ENCODE measurements at places on chromosomes 5 and 9. TPM values are rescaled to one million over a fixed set of nuclear protein-coding genes. Genes with fewer than 3 reads are reported as not detected.

GARIN3 gene
- total RNA-seq = not detected

LIFR gene
- 179 TPM for total RNA-seq

STC2 gene
- total RNA-seq = 2.2 TPM

PKN3 gene
- 5.5 TPM for total RNA-seq

GRCh38 chr5:96940586-96940985 is 4.7 kb downstream of the LNPEP start:
- no peaks in the 10 kb centered on the region for H3K4me1 ChIP-seq
- DNase-seq = no peak
- H3K36me3 ChIP-seq = no peaks in the 10 kb centered on the region
- no peak overlapping the region for H3K4me3 ChIP-seq
- H3K27me3 ChIP-seq = no peaks in the 10 kb centered on the region

GRCh38 chr9:86187121-86187520 is 72.3 kb downstream of the C9orf153 start:
- DNase-seq = no peak
- H3K27ac ChIP-seq = no peak overlapping the region
- H3K36me3 ChIP-seq = no peaks in the 10 kb centered on the region
- peaks cover 7% of the 10 kb centered on the region for H3K4me1 ChIP-seq
- no peak overlapping the region for H3K4me3 ChIP-seq

DNA sequence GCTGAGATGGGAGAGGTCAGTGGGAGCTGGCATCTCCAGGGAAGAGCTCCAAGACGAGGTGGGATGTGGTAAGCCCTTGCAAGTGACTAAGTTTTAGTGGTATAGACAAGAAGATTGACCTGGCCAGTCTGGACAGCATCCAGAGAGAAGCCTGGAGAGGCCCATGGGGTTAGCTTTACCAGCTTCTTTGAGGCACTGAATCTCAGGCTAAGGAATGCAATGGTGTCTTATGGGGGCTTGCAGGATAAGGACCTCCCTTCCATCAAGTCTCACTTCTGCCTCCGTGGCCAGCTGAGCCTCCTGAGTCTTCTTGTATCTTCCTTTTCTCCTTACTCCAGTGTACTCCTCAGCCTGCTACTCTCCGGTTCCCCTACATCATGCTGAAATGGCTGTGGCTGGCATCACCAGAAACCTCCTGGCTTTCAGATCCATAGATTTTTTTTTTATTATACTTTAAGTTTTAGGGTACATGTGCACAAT is 56.5 kb upstream of the JADE2 start:
- peaks cover 12% of the 10 kb centered on the region for H3K27me3 ChIP-seq
- H3K36me3 ChIP-seq = no peaks in the 10 kb centered on the region
- no peak overlapping the region for H3K27ac ChIP-seq
- DNase-seq = no peak

DNA sequence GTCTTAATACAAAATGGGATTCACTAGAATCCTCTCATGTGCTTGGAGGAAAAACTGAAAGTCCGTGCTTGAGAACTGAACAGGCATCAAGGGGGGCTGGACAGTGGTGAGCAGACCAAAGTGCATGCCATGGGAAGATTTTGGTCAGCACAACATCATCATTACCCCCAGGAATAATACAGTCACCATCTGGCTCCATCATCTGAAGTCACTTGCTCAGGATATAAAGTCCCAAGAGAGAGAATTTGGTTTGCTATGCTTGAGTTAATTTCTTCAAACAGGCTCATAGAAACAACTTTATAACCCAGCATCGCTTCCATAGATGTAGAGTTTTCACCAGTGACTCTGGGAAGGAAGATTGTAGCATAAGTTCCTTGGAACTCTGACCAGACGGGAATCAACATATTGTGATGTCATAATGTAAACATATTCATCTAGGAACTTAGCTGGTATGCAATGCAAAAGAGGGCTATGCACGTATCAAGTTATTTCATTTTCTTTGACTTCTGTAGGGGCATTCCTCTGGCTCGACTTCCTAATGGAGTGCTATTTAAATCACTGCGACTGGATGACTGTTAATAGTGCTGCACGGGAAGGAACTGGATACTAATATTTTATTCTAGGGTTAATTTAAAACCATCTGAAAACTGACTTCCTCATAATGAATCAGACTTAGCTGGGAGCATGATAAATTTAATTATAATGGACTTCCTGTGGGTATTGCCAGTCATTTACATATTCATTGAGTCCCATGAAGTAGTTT is 145.2 kb downstream of the MTRR start:
- H3K36me3 ChIP-seq = no peaks in the 10 kb centered on the region
- no peak overlapping the region for H3K4me3 ChIP-seq
- H3K27ac ChIP-seq = no peak overlapping the region
- H3K27me3 ChIP-seq = no peaks in the 10 kb centered on the region
- no peak for DNase-seq

- peaks cover 12% of the 10 kb centered on the region for H3K36me3 ChIP-seq
- no peak overlapping the region for H3K4me3 ChIP-seq
- no peaks in the 10 kb centered on the region for H3K4me1 ChIP-seq
- no peaks in the 10 kb centered on the region for H3K27me3 ChIP-seq
- no peak overlapping the region for H3K27ac ChIP-seq
Measured at GRCh38 chr5:34831303-34831702, 7.7 kb upstream of the TTC23L start.

DNA sequence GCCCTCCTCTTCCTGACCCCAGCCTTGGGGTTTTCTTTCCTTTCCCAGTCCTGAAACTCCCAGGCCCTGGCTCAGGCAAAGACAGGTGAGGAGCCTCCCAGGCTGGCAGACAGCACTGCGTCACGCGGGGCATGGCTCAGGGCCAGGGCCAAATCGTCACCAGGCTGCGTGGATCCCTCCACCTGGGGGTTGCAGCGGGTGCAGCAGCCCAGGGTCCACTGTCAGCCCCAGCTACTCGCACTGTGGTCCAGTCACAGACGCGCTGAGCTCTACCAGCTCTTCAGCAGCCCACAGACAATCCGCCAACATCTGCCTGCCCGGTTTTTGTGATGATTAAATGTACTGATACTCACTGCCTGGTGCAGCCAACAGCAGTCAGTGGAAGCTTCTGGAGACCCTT is 12.1 kb downstream of the FAM78A start:
- H3K4me1 ChIP-seq = peaks cover 7% of the 10 kb centered on the region
- no peaks in the 10 kb centered on the region for H3K27me3 ChIP-seq
- H3K4me3 ChIP-seq = no peak overlapping the region
- no peak overlapping the region for H3K27ac ChIP-seq
- DNase-seq = no peak

DNA sequence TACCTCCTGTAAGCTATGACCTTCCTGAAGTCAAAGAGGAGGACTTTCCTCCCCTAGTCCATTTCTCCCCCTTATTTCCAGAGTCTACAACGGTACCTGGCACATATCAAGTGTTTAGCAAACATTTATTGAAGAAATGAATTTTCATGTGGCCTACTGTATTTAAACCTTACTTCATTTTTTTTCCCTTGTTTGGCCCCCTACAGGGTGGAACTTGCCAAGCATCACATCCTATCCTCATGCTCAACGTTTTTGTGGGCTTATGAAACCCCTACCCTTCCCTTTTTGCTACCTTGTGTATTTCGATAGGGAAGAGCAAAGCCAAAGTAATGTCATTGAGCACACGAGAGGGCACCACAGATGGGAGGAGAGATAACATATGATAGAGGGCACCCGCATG is 1857.8 kb upstream of the WWC1 start:
- no peaks in the 10 kb centered on the region for H3K36me3 ChIP-seq
- H3K4me1 ChIP-seq = no peaks in the 10 kb centered on the region
- H3K4me3 ChIP-seq = no peak overlapping the region
- no peak for DNase-seq
- H3K27ac ChIP-seq = no peak overlapping the region

GRCh38 chr9:120351106-120351505 is 228.9 kb downstream of the CDK5RAP2 start:
- peaks cover 14% of the 10 kb centered on the region for H3K4me1 ChIP-seq
- DNase-seq = no peak
- no peak overlapping the region for H3K27ac ChIP-seq
- no peak overlapping the region for H3K4me3 ChIP-seq
- H3K36me3 ChIP-seq = no peaks in the 10 kb centered on the region

DNA sequence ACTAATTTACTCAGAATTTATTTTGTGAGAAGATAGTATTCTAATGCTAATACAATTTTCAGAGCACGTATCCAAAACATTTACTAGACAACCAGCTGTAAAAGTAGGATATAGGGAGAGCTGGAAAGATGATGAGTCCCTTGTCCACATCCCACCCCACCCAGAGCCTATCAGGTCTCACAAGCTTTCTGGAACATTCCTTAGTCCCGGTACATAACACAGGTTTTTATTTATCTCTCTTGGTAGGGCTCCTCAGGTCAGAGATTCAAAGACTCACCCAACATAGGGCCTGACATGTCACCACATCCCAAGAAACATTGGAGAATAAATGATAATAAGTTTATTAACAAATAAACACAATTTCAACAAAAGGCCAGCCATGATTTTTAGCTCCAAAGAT is 13.8 kb upstream of the RAD23B start:
- DNase-seq = no peak
- H3K4me3 ChIP-seq = no peak overlapping the region
- H3K27me3 ChIP-seq = no peaks in the 10 kb centered on the region
- no peaks in the 10 kb centered on the region for H3K4me1 ChIP-seq

- H3K27ac ChIP-seq = no peak overlapping the region
- DNase-seq = no peak
Measured at GRCh38 chr5:65790371-65791163, 68.6 kb downstream of the NLN start.

GRCh38 chr5:162683284-162683683 is 615.7 kb downstream of the GABRG2 start:
- H3K27me3 ChIP-seq = no peaks in the 10 kb centered on the region
- no peaks in the 10 kb centered on the region for H3K36me3 ChIP-seq
- no peaks in the 10 kb centered on the region for H3K4me1 ChIP-seq
- no peak for DNase-seq
